Stimulated activated CD8-positive, alpha-beta memory T cell treated with anti-CD3 and anti-CD28 coated beads, Interleukin-4, amount 100 ng/mL, for 1 hour (primary cell): ENCODE measurements at places on chromosomes 3 and 15.

- DNase-seq, result no peak
Measured at GRCh38 chr3:19272296-19272695, 124.0 kb downstream of the KCNH8 start.

- DNase-seq, result no peak
Measured at GRCh38 chr3:152322756-152323155, 54.0 kb downstream of the MBNL1 start.

DNA sequence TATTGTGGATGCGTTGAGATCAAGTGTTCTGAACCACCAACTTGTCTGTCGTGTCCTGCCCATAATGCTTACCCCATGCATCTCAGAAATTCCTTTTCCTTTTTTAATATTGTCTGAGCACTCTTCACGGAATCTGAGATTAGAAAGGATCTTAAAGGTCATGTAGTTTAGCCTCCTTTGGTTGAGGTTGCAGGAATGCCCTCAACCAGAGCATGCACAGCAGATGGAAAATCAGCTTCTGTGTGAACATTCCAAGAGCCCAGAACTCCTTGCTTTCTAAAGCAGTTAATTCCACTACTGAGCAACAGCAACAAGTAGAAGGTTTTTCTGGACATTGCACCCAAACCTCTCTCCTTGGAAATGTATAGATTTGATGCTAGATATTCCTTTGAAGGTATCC lies 153.7 kb downstream of the TPRG1 start:
- no peak for DNase-seq

- no peak for DNase-seq
Measured at GRCh38 chr3:65855370-65856100, 183.2 kb downstream of the MAGI1 start.

DNA sequence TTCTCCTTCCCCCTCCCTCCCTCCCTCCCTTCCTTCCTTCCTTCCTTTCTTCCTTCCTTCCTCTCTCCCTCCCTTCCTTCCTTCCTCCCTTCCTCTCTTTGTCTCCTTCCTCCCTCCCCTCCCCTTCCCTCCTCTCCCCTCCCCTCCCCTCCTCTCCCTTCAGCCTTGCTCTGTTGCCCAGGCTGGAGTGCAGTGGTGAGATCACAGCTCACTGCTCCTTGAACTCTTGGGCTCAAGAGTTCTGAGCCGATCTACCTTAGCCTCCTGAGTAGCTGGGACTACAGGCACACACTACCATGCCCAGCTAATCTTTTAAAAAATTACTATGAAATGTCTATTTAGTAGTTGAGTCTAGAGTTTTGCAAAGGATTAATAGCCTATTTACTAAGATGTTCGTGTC lies 32.2 kb downstream of the SQOR start:
- DNase-seq, result no peak

DNA sequence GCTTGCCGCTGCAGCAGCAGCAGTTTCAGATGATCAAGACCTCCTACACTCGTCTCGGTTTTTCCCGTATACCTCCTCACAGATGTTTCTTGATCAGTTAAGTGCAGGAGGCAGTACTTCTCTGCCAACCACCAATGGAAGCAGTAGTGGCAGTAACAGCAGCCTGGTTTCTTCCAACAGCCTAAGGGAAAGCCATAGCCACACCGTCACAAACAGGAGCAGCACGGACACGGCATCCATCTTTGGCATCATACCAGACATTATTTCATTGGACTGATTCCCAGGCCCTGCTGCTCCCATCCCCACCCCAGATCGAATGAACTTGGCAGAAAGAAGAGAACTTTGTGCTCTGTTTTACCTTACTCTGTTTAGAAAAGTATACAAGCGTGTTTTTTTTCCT lies 17.6 kb downstream of the CALML4 start:
- no peak for DNase-seq

DNA sequence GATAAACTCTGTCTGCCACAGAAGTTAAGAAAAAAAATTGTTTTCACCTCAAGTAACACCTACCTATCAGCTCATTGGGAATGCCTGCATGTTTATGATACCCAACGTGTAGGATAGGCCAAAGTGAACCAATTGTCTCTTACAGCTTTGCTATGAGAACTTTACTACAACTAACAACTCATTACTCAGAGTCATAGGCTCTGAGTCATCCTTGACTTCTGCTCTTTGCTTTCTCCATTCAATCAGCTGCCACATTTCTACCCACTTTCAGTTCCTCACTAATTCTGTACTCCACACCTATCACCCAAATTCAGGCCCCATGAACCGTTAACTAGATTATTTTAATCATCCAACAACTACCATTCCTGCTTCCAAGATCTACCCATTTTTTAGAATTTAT lies 843.9 kb downstream of the TUSC7 start:
- DNase-seq, result no peak

DNA sequence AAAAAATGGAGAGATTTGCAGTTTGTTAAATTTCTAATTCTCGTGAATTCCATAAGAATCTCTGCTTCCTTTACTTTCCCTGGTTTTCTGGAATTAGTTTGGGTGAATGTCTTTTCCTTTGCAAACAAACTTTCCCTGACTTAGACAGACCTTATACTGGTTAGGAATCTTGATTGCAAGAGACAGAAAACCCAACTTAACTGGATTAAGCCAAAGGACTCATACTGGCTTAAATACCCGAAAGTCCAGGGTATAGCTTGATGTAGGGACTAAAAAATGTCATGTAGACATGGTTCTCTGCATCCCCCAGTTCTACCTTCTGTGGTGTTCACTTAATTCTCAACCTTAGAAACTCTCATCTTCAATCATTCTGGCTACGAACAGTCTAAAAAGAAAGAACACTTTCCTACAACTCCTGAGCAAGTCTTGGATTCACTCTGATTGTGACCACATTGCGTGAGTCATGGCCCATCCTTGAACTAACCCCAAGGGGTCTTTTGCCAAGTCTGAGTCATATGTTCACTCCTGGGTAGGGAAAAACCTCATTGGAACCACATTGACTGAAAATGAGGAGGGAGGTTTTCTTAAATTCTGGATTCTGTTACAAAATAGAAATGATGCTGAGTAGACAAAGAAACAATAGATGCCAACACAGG lies 136.0 kb upstream of the DAZL start:
- no peak for DNase-seq
